Natural killer cell (primary cell): ENCODE measurements at places on chromosomes 1 and 21.

GRCh38 chr1:199551967-199552565 is 475.4 kb upstream of the NR5A2 start:
- no peak for DNase-seq

DNA sequence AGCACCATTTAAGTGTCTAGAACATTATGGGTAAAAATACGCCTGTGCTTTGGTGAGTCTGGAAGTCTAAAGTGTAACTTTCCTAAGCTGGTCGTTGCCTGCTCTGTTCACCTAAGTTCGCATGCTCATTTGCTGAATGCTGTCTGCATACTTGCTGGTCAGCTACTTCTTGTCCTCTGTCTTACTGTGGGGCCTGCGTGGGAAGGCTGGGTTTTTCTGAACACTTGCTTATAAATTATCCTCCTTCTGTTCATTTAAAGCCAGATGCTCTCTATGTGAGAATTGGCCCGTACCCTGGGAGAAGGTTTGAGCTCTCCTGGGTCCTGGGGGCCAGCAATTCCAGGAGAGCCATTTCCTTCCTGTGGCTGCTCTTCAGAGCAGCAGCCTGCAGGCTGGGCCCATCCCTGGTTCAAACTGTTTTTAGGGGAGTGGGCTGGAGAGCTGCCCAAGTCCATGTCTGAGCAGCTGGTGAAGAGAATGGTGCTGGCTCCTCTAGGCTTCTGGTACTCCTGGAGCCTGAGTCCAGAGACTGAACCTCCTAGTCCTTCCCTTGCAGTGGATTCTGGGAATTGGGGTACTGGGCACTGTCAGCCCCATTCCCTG is 75.7 kb downstream of the GALNT2 start:
- no peak for DNase-seq

- no peak for DNase-seq
Observed at GRCh38 chr1:87457408-87457807, 128.7 kb downstream of the LMO4 start.

DNA sequence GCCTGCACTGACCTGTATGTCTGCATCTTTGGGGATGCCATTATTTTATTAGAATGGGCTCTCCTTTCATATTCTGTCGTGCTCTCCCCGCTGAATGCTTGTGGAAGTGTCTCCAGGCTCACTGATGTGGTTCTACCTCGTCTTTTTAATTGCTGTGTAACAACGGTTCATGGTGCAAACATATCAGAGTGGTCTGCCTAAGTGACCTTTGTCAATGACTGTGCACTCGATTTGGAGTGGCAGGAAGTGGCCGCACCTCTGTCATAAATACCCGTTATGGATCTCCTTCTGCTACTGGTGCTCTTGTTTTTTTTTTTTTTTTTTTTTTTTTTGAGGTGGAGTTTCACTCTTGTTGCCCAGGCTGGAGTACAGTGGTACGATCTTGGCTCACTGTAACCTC is 38.3 kb downstream of the SPSB1 start:
- no peak for DNase-seq

GRCh38 chr1:232143315-232143886 is 486.5 kb downstream of the SIPA1L2 start:
- DNase-seq, result no peak

- DNase-seq, result no peak
Observed at GRCh38 chr1:226741009-226741408, 1.9 kb upstream of the ITPKB start.

DNA sequence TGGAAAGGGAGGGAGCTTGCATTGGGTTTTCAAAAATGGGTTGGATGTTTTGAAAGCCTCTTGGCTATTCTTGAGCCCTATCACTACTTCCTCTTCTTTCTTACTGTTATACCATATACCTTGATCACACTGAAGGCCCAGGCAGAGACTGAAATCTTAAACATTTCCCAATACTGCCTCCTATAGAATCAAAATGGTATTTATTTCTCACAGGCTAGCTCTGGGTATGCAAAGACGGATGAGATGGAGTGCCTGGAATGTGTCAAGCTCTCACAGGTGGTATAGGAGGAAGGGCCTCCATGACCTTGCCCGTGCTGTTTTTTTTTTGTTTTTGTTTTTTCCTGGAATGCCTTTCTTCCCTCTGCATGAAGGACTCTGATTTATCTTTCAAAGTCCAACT is 268.4 kb upstream of the USP24 start:
- no peak for DNase-seq

DNA sequence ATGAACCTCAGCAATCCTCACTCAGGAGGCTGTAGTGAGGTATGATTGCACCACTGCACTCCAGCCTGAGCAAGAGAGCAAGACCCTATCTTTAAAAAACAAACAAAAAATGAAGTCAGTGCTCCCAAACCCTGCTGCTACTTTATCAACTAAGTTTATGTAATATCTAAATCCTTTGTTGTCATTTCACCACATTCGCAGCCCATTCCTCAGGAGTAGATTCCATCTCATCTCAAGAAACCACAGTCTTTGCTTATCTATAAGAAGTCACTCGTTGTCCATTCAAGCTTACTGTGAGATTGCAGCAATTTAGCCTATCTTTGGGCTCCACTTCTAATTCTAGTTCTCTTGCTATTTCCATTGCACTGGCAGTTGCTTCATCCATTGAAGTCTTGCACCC is 44.3 kb upstream of the RGL1 start:
- no peak for DNase-seq

GRCh38 chr1:206891412-206891811 is 5.8 kb upstream of the IL24 start:
- DNase-seq, result no peak

DNA sequence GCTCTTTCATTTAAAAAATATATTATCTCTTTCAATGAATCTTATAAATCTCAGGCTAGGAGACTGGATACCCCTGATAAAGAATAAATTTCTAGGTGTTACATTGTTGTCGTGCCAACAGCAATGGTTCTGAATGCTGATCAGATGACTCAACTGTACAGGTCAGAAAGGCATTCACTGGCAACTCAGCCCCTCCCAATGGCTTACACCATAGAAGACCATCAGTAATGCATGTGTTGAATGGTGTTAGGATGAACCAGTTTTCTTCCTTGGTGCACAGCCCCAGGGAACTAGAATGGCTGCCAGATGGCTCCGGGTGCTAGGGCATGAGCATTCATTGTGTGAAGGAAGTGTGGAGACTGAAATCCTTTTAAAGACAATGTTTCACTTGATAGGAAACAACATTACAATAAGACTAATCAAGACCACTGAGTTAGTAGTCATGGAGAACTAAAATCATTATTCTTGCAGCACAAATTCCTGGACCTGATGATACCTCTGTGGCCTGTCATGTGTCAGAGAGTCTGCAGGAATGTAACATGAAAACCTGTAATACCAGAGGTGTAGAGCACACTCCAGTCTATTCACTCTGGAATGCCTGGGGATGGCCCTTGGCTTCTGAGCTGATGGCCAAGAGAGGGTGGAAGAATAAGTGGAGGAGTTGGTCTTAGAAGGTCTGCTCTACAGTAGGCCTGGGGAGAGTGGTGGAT is 187.7 kb upstream of the LMO4 start:
- no peak for DNase-seq

GRCh38 chr1:230281556-230281955 is 144.6 kb downstream of the PGBD5 start:
- DNase-seq, result no peak

GRCh38 chr1:207823880-207824566 is 72.2 kb downstream of the CD46 start:
- DNase-seq, result peak; percentile 65

GRCh38 chr1:171142416-171143385 is 42.4 kb upstream of the FMO2 start:
- DNase-seq, result no peak

GRCh38 chr1:13494025-13494424 is 19.8 kb downstream of the LRRC38 start:
- DNase-seq, result no peak

DNA sequence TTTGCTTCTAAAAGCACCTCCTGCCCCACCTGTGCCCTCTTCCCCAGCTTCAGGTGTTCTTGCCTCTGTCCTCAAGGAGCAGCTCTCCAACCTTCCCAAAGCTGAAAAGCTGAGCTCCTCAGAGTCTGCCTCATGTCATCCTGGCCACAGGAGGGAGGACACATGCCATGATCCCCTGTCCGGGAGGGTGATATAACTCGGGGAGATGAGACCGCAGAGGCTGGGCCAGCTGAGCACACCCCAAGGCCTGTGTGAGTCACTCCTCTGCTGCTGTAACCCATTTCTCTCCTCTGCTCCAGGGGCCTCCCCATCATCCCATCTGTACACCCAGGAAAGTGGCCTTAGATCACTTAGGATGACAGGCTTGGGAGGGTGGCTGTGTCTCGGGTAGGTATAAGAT is 49.8 kb downstream of the EPHB2 start:
- no peak for DNase-seq

DNA sequence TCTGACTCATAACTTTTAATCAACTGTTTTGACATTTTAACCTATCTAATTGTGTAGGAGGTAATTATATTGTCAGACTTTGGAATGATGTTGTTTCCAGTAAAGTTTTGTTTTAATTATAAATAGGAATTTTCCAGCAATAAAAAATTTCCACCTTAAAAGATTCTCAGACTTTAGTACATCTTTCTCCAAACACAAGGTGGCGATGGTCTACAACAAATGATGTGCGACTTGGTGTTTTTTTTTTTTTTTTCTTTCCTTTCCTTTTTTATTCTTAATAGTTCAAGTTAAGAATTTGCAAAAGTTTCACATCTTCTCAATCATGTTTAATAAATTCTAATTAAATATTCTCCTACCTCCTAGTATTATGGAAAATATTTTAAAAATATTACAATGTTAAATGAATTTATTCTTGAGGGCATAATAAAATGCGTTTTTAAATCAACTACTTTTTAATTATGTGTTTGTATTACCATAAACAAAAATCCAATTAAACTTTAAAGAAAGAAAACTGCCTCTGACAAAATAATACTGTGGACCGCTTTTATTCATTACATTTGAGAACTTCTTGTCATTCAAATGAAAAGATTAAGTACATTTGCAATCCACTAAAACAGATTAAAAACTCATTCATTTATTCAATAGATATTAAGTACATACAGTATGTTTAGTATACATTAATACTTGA is 4.4 kb upstream of the ADAMTS1 start:
- no peak for DNase-seq

GRCh38 chr1:6131561-6131960 is 48.6 kb downstream of the CHD5 start:
- no peak for DNase-seq

- no peak for DNase-seq
Observed at GRCh38 chr1:234639961-234640360, 30.0 kb upstream of the IRF2BP2 start.

DNA sequence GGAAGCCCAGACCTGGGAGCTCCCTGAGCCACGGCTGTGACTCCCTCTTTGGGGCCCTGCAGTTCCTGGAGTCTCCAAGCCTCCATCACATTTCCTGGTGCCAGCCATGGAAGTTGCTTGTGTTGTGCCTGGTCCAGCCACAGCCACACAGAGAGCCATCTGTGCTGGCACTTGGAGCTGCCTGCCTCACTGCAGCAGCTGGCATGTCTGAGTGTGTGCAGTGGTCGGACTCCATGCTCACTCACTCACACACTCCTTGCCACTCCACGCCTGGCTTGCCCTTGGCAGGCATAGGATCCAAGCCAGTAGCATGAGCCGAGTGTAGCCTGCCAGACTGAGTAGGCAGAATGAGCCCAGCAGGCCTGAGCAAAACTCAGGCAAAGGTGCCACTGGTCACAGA is 516.3 kb upstream of the BEND5 start:
- DNase-seq, result no peak

- no peak for DNase-seq
Observed at GRCh38 chr1:246647113-246647512, 77.1 kb upstream of the SCCPDH start.

DNA sequence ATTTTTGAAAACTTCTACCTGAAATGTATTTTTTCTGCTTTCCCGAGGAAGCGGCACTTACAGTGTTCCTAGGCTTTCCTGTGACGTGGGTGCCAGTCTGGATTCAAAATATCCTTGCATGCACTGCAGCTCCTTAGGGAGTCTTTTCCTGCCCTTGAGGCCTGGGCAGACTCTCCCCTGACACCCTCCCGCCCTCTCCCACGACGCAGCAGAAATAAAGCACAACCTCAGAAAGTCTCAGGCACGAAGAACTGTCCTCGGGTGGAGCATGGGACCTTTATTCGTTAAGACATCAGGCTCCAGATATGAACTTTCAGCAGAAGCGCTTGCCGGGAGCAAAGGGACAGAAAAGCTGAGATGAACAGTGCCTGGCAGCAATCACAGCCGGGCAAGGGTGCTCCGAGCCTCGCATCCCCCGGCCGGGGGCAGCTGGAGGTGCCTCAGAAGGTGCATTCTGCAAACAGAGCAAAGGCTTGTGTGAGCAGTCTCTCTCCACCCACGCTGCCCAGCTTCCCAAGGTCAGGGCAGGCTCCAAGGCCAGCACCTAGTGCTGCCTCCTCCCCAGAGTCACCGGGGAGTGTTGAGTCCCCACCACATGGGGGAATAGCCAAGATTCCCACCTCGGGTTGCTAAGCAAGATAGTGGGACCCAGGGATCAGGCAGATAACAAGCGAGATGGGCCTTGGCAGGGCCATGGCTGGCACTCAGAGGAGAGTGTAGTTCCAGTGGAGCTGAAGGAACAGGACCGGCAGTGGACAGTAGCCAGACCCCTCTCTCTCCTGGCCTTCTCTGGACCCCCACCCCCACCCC is 3.2 kb downstream of the TFF3 start:
- no peak for DNase-seq

- no peak for DNase-seq
Observed at GRCh38 chr1:75129983-75130789, 4.0 kb upstream of the LHX8 start.

DNA sequence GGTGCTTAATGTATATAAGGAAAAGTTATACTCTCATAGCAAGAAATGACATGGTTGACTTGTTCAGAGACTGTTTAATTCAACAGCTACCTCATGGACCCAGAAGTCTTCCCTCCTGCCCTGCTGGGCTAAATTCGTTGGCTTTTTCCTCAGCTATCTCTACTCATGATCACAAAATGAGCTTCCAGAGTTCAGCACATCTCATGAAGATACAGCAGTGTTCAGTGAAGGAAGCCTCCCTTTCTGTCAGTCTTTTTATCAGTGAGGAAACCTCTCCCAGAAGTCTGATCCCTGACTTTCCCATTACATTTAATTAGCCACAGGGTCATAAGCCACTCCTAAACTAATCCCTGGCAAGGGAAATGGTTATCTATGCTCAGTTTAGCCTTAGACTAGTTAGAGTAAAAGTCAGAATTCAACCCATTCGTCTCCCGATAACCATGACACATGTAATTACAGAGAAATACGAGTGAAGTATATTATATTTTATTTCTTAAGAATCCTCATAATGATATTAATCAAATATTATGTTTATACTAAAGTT is 97.5 kb downstream of the DENND1B start:
- no peak for DNase-seq

DNA sequence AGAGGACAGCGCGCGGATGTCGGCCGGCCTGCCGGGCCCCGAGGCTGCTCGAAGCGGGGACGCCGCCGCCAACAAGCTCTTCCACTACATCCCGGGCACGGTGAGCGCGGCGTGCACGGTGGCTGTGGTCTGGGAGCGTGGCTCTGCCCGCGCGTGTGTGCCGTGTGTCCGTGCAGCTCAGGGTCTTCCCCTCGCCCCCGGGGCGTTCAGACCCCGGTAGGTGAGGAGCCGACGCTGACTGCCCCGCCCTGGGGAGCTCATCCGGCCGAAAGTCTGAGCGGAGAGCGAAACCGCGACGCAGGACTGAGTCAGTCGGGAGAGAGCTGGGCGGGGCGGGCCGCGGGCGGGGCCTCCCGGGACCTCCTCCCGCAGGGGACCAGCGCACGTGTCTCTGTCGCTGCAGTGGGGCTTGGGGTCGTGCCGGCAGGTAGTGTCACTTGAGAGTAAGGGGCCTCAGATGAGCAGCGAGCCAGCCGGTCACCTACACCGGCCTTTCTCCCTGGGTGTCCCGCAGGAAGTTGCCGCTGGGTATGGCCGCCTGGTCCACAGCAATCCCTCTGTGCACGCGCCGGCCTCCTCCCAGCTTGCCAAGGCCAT is 520 bp downstream of the PLEKHN1 start:
- DNase-seq, result peak; percentile 63
